LNCaP clone FGC (cell line): ENCODE measurements at places on chromosomes 13 and 19.

DNA sequence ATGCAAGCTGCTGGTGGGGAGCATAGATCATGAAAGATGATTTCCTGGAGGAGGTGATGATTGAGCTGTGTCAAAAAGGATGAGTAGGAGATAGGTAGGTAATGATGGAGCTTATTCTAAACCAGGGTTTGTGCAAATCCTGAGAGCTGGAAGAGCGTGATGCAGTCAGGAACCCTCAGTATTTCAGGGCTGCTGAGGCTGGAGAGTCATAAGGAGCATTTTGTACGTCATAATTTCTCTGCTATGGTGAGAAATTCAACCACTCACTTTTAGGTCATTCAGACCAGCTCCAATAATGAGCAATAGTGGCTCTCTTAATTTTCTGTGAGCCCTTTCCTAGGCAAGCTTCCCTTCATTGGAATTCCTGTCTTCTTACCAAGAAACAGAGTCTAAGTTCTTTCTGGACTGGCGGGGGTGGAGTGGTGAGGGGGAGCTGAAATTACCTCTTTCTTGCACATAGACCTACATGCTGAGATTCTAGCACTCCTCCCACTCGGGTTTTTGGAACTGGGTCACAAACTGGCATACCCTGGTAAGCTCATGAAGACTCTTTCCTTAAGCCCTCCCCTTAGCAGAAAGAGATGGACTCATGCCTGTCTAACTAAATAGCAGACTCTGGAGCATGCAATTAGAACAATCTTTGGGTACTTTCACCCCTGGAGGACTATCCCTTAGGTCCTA, 62.2 kb upstream of the MYCBP2 start:
- DNase-seq = no peak

DNA sequence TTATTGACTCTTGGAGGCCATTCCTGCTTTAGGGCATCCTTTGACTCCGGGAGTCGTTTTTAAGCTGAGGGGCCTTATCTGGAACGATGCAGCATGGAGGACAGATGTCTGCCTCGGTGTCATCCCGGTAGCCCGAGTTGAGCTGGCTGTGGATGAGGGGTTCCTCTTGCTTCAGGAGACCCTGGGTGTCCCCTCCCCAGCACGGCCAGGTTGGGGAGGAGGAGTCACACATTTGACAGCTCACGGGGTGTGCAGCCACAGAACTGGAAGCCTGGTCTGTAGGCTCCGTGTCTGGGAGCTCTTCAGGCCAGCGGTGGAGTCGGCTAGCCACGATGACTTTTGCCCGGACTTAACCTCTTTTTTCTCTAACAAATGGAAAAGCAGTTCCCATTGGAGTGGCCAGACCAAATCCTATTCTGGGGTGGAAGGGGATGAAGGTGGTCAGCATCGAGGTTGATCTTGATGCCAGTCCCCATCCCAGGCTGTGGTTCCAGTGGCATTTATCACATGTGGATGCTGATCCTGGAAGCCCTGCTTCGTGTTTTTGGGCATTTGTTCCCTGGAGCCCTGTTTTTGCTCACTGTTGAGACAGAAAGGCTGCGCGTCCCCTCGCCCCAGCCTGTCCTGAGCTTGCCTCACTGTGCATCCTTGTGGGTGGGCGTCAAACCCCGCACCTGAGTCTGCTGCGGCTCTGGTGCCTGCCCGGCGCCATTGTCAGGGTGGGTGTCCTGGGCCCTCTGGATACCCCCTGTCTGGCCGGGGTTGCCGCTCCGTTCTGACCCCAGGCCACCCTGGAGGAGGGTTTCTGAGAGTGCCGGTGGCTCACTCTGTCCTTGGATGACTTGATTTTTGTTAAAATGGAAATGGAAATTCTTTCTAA, 12.0 kb downstream of the TFDP1 start:
- DNase-seq = no peak

DNA sequence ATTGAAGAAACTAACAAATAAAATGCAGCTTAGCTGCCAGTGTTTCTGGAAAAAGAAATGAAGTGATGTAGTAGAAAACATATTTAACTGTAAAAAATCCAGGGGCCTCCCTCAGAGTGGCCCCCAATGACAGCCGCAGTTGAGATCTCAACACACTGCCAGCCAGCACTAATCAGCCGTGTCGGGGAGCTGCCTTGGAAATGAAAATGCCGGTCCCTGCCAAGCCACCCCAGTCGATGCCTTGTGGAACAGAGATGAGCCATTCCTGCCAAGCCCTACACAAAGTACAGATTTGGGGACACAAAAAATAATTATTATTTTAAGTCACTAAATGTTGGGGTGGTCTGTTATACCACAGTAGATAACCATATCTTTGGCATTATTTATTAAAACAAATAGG, 1342.4 kb downstream of the EFNB2 start:
- no peak for DNase-seq

GRCh38 chr19:34134190-34135053, 37.9 kb upstream of the LSM14A start:
- peak; percentile 18 for DNase-seq

DNA sequence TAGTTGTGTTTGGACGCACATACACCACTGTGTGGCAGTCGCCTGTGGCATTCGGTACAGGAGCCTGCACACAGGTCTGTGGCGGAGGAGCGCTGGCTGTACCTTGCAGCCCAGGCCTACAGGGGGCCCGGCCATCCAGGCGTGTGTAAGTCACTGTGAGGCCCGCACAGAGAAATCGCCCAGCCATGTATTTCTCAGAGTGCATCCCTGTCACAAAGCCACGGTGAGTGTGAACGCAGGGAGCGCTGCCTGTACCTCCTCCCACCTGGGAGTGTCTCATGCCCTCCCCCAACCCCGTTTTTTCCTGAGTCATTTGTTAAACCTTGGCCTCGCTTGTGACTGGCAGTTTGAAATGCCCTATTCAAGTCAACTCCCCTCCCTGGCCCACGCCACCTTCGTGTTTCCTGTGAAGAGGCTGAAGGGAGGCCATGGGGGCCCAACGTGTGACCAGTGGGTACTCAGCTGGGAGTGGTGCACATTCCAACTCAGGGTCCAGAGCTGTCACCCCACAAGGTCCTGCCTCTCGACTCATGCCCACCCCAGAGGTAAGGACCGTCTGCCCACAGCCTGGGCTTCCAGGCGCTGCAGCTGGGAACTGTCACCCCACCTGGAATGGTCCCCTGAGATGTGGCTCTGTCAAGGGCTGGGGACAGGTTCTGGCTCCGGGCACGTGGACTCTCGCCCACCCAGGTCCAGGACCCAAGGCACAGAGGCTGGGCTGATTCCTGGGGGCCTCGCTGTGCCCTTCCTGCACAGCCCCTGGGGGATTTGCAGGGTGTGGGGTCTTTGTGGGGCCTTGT, 11.6 kb upstream of the RASA3 start:
- DNase-seq = no peak

DNA sequence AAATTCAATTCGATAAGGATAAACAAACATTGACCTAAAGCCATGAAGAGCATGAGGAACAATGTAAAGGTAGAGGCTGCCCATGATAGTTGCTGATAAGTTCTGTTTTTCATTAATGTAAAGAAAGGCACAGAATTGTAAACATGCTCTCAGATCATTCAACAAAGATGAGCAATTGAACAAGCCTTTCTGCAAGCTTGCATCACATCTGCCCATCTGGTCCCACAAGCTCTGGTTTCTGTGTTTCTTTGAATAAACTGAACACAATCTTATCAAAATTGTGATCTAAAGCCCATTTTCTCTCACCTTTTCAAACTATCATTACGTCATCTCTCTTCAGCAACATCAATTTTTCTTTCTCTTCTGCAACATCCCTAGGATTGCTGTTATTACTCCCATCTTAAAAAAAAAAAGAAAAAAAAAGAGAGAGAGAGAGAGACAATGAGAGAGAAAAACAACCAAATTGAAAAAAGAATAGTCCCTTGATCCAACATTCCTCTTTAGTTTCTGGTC, 487.2 kb upstream of the GPC6 start:
- no peak for DNase-seq

- no peak for DNase-seq
Measured at GRCh38 chr19:17743874-17744580, 7.2 kb upstream of the FCHO1 start.

- no peak for DNase-seq
Measured at GRCh38 chr13:41455725-41456419, 1.5 kb upstream of the RGCC start.

DNA sequence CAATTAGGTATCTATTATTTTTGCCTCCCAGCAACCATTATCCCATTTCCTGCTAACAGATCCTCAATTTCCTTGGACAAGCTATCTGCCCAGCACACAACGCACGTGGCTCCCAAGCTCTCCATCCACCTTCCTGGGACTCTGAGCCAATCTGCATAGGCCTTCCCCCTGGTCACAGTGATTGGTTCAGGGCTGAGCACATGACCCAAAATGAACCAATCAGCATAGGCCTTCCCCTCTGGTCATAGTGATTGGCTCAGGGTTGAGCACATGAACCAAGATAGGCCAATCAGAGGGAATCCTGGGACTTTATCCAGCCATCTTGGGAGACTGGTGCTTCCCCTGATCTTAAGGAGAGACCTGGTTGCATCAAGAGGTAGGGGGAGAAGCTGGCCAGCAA, 5.8 kb downstream of the CPAMD8 start:
- DNase-seq = no peak

- no peak for DNase-seq
Measured at GRCh38 chr19:6610934-6611852, 20.2 kb upstream of the CD70 start.

- DNase-seq = no peak
Measured at GRCh38 chr13:110779022-110779421, 65.5 kb downstream of the ING1 start.

- DNase-seq = no peak
Measured at GRCh38 chr19:8515317-8515716, 1.4 kb upstream of the ZNF414 start.

- no peak for DNase-seq
Measured at GRCh38 chr19:4064496-4065260, 2.0 kb downstream of the ZBTB7A start.
